Ureter (tissue), 1 donor: ENCODE measurements at places on chromosomes 3 and 15. TPM values are rescaled to one million over a fixed set of nuclear protein-coding genes. Genes with fewer than 3 reads are reported as not detected.

- no peak for DNase-seq
These were observed 18.7 kb upstream of the GK5 start for GRCh38 chr3:142244056-142244455.

GRCh38 chr3:27716309-27716708 lies 5.8 kb downstream of the EOMES start:
- DNase-seq, result no peak

DNA sequence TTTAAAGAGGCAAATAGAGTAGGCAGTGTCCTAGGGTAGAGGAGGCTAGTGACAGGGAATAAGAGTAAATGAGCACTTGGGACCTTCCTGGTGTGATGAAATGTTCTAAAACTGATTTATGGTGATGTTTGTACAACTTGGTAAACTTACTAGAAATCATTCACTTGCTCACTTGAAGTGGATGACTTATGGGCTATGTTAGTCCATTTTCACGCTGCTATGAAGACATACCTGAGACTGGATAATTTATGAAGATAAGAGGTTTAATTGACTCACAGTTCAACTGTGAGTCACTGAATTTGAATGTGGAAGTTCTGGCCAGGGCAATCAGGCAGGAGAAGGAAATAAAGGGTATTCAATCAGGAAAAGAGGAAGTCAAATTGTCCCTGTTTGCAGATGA lies 31.7 kb upstream of the DHX36 start:
- no peak for DNase-seq

- peak; percentile 91 for DNase-seq
These were observed 50.3 kb downstream of the CHSY1 start for GRCh38 chr15:101201411-101202174.

- DNase-seq, result no peak
These were observed 46.3 kb downstream of the ARHGAP31 start for GRCh38 chr3:119340446-119340845.

DNA sequence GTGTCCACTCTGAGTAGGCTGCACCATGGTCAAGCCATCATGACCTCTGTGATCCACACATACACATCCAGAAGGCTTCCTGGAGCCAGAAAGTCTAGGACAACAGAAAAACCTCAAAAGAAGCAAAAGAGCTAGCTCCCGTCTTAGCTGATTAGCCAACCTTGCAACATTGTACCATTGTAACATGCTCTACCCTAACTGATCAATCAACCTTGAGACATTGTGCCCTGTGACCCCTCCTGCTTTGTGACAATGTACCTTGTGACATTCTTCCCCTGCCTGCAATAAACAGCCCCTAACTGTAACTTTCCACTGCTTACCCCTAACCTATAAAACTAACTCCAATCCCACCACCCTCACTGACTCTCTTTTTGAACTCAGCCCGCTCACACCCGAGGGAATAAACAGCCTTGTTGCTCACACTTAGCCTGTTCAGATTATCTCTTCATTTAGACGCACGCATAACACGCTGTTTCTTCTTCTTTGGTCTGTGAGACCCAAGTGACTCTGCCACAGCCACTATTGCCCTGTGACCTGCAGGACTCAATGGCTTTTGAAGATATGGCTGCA lies 1104.6 kb downstream of the OTOL1 start:
- no peak for DNase-seq

- no peak for DNase-seq
These were observed 691 bp upstream of the HDGFL3 start for GRCh38 chr15:83208367-83208661.

The CCR1 gene
- total RNA-seq, result 4.3 TPM

The FGF12 gene
- 3.2 TPM for total RNA-seq

The UBA7 gene
- total RNA-seq, result 162 TPM

The SV2B gene
- 2.3 TPM for total RNA-seq

The AP3B2 gene
- total RNA-seq, result 12.5 TPM
